ENCODE measurements at places on chromosomes 2 and 18.

- DNase-seq = no peak
Observed at GRCh38 chr2:211845338-211846035, 693.1 kb downstream of the ERBB4 start.

- DNase-seq = no peak
Observed at GRCh38 chr2:44364604-44365003, 2.9 kb downstream of the CAMKMT start.

GRCh38 chr2:109061736-109062135, 67.3 kb upstream of the SH3RF3 start:
- DNase-seq = peak; percentile 51

- DNase-seq = no peak
Observed at GRCh38 chr2:129233751-129234406, 745.6 kb upstream of the RAB6C start.

GRCh38 chr2:241797441-241798080, 11.4 kb upstream of the NEU4 start:
- peak; percentile 44 for DNase-seq

GRCh38 chr2:61946666-61947065, 41.2 kb downstream of the COMMD1 start:
- DNase-seq = no peak

GRCh38 chr2:230872151-230872967, 7.6 kb downstream of the ITM2C start:
- DNase-seq = no peak

DNA sequence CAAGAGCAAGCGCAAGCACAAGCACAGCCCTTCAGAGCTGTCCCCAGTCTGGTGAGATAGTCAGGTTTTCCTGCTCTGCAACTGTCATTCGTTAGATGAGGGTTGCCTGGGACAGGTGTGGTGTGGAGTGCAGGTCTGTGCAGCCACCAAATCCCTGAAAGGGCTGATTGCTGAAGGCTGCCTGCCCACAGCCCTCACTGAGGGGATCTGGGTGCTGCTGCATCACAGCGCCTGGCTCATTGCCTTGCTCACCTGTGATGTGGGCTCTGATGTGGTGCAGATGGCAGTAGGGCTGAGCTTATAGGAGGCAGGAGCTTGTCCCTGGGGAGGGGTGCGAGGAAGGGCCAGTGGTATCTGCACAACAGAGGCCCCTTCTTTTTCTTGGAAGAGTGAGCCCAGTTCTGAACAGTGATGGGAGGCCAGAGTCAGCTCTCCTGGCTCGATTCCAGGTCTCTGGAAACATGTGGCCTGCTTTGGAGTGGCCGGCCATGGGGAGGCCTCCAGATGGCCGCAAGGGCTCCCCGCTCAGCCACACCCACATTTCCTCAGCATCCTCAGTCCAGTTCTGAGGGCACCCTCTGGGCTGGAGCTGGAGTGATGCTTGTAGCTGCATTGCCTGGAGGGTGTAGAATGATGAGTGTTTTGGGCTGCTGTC, 11.4 kb downstream of the UBE2F start:
- DNase-seq = no peak

DNA sequence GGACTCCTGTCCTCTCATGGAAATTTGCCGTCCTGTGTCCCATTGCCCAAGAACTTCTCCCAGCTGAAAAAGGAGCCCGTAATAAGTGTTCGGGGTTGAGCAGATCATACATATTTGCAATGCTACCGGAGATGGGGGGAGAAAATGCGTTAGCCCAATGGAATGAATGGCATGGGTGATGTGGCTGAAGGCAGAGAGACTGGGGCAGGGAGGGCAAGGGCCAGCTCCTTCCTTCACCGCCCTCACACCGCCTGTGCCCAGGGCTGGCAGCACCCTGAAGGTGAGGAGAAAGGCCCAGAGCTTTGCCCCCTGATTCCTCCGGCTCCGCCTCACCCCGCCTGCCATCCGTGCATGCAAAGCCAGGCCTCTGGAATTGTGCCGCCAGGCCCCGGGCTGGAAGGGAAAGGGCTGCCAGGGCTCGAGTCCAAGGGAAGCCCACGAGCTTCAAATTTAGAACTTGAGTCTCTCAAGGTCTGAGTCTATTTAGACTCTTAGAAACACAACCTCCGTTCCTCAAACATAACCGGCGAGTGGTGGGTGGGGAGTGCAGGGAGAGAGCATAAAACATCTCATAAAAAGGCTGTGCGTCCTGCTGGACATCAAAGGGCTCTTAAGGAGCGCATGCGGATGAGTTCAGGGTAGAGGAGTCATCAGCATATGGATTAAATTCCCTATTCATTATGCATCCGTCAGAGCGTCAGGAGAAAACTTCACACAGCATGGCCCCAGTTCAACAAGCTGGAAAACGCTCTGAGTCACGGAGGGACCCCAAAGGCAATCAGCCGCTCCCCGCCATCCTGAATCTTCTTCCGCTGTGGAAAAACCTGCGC, 121.7 kb upstream of the GLI2 start:
- DNase-seq = no peak

GRCh38 chr18:4543711-4544110, 88.6 kb upstream of the DLGAP1 start:
- no peak for DNase-seq

DNA sequence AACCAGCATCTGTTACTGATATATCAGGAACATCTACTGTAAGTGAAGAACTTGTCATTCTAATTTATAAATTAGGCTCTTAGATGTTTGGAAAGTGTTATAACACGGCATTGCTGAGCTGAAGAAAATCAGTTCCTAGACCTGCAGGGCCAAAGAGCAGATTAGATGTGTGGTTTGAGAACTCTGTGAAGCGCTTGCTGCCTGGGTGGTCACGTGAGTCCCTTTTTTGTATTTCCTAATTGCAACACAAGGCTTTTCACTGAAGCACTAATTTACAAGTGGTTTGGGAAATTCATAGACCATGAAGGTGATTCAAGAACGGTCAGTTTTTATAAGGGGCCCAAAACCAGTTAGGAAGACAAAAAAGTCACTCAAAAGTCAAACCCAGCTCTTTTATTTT, 106.9 kb upstream of the SP3 start:
- DNase-seq = no peak

- DNase-seq = no peak
Observed at GRCh38 chr18:74498712-74499627, 2.8 kb downstream of the CNDP2 start.

- DNase-seq = no peak
Observed at GRCh38 chr2:224890372-224890771, 151.9 kb downstream of the DOCK10 start.

GRCh38 chr18:10926621-10927161, 222.7 kb downstream of the PIEZO2 start:
- no peak for DNase-seq

DNA sequence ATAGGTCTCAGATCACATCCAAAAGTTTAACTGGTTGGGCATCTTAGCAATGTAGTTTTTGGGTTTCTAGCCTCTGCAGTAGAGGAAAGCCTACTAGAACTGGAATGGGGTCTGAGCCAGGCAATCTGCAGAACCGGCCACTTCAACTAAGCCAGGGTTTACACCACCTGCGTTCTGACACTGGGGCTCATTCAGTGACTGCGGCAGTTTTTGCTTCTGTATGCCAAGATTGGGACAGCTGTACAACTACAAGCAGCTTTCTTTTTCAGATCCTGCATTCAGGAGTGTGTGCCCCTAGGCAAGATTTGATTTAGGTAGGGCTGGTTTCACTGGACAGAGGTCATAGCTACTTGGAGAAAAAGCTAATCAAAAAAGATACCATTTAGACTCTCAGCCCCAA, 43.7 kb upstream of the IGFBP5 start:
- DNase-seq = peak; percentile 32
